Stimulated activated CD4-positive, alpha-beta T cell treated with anti-CD3 and anti-CD28 coated beads, Interleukin-4, amount 100 ng/mL, for 1 hour (primary cell): ENCODE measurements at places on chromosomes 16 and 17.
A peak's percentile ranks its signal among the peaks of the same experiment; 100 is the strongest.

DNA sequence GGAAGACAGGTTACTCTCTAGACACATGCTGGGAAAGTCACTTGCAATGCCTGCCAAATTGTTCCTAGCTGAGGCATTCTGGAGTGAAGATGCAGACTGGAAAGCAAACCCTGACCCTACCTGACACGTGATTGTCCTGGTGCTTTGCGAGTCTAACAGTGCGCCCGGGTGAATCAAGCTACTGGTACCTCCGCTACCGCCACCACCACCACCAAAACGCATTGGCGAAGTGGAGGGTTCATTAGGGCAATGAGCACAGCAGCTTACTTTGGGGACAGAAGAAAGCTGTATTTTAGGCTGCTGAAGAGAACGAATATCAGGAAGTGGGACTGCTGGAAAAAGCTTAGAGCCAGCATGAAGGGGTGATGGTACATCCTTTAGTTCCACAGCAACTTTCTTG, 7.0 kb downstream of the MARF1 start:
- DNase-seq, result no peak

DNA sequence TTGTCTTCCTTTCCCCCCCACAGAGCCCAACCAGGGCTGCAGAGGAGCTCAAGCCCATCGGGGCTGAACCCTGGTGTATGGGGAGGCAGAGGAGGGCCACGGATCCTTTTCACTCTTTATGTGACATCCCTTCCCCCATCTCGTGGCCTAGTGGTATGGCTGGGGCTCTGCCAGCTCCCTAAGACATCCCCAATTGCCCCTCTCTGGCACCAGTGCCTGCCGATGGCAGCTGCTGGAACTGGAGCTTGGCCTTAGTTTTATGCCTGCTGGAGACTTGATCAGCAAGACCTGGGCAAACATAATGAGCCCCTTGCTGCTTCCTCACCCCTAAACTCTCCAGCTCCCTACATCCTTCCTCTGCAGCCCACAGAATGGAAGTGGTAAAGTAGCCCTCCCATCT, 8.0 kb upstream of the TOP2A start:
- no peak for DNase-seq

- peak; percentile 82 for DNase-seq
Measured at GRCh38 chr17:34637548-34638525, 58.5 kb downstream of the TMEM132E start.

- no peak for DNase-seq
Measured at GRCh38 chr16:68665501-68665900, 20.4 kb downstream of the CDH3 start.

DNA sequence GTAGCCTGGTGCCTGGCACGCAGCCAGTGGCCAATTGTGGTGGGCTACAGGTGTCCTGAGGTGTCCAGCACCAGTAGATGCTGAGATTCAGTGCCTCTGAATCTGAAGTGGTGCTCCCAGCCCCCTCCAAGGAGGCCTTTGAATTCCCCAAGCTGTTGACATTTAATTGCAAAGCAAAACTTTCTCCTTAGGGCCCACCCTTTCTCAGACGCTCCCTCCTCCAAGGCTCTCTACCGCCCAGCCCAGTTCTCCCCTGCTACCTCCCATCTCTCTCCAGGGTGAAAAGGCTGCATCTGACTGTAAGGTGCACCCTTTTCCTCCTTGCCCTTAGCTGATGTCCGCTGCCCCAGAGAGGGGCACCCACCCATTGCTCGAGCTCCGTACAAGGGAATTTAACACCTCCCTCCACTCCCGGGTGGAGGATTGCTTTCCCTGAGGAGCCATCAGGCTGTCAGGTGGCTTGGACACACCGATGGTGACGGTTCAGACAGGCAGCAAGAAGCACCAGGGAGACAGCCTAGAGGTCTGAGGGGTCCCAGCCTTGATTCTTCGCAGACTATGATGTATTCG, 1.7 kb downstream of the BEAN1 start:
- DNase-seq, result no peak

DNA sequence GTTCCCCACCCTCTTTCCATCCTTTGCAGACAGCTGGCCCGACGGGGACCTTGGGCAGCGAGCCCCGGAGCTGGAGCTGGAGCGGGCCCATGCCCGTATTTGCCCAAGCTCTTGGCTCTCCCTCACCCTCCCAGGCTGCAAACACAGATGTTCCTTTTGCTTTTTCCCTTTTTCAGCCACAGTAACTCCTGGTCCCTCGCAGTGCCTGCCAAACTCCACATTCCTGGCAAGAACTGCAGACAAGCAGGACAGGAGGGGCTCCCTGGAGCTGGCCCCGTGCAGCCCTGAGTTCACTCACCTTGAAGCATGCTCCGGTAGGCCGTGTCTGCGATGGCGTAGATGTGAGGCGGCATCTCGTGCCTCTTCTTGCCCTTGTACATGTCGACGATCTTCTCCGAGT, 33.9 kb downstream of the MYH11 start:
- DNase-seq, result no peak

DNA sequence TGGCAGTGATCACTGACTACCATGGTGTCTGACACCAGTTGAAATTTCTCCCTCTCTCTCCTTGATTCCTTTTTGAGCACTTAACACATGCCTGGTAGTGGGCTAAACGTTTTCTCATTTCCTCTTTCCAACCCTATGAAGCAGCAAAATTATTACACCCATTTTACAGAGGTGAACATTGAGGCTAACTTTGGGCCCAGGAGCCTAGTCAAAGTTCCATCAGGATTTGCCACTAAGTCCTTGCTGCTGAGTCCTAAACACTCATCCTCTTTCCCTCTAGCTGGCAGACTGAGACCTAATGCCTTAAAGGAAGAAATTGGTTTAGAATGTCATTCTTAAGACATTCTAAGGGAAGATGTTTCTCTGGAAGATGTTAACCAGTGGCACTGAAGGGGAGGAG, 74.7 kb upstream of the IRX3 start:
- no peak for DNase-seq

GRCh38 chr17:78144736-78145641, 1.2 kb upstream of the C17orf99 start:
- DNase-seq, result no peak

DNA sequence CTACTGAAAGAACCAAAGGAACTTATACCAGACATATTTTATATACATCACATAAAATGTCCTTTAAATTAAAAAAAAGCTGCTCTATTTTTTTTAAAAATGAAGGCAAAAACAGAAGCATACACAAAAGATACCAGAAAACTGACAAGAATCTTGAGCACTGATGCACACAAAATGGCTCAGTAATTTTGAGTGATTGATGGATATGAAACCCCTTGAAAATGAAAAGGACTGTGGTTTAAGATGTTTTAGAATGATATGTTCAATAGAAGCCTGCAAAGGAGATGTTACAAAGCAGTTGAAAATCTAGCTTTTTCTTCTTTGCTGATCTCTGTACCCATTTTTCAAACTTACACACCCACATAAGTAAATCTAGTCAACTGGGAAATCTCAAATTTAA, 2.7 kb downstream of the C16orf87 start:
- DNase-seq, result no peak

DNA sequence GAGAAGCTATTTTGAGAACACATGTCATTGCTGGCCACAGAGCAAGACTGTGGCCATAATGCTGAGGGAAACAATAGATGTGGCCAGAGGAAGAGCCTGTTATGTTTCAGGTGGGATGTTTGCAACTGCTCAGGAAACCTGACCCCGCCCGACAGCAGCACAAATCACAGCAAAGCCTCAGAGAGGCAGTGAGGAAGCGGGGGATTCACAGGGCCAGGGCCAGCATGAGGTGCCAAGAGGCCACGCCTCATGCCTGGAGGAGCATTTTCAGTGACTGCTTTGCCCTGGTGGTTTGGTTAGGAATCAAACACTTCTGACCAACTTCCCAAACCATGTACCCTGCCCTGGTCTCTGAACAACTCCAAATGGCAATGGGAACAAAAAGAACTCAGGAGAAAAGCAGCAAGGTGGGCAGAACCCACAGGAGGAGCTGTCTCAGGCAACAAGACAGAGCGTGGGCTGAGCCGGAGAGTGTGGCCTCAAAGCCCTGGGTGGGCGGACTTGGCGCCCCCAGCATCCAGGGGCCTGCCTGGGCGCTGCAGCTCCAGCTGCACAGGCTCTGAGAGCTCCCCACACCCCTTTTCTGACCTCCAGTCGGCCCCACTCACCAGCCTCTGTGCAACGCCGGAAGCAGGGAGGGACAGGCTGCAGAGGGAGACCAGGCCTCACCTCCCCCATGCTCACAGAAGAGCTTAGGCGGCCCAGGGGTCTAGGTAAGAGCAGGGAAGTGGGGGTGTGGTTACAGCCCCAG, 20.6 kb downstream of the HIC1 start:
- no peak for DNase-seq

GRCh38 chr17:58082870-58083490, at the start of gene DYNLL2:
TSS of gene DYNLL2 (plus strand) at chr17:58083419. CDS start at chr17:58087091, 3,672 bp downstream.
- DNase-seq, result peak; percentile 91

GRCh38 chr16:85583491-85584181, 29.5 kb upstream of the GSE1 start:
- DNase-seq, result no peak

GRCh38 chr17:38419508-38419981, 8.7 kb upstream of the ARHGAP23 start:
- no peak for DNase-seq

- DNase-seq, result no peak
Measured at GRCh38 chr16:28499854-28500253, 5.4 kb downstream of the APOBR start.

- DNase-seq, result no peak
Measured at GRCh38 chr16:86059253-86060171, 160.6 kb downstream of the IRF8 start.

GRCh38 chr16:67861877-67862276, 11.0 kb upstream of the EDC4 start:
- DNase-seq, result no peak

GRCh38 chr17:14198575-14198974, 38.1 kb downstream of the CDRT15 start:
- no peak for DNase-seq

DNA sequence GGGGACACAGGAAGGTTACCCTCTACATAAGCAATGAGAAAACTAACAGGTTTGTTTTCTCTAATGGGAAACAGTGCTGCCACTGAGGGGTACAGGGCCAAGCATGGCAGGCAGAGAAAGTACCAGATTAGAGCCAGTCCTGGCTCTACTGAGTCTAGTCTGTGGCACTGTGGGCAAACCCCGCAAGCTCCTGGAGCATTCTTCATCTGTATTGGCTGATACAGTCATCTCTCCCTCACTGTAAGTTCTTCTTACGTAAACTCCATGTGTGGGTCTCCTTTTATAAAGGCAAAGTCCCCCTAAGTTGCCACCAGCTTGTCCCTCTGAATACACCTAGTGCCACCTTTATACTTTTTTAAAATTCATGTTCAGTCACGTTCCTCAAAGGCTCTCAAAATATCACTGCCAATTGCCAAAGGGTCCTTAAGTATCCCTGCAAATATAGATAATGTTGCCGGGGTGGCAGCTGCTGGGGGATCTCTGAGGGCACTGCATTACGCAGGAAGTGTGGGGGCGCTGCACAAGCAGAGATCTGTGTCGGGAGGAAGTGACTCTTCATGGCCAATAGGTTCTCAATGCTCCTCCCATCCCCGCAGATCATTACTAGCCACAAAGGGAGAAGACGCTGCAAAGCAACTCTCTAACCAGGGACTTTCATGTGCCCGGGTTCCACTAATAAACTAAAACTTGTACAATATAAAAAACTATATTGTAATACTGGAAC, 18.8 kb downstream of the XPO6 start:
- DNase-seq, result peak; percentile 68

GRCh38 chr17:8927395-8927794, 38.1 kb downstream of the PIK3R5 start:
- no peak for DNase-seq

DNA sequence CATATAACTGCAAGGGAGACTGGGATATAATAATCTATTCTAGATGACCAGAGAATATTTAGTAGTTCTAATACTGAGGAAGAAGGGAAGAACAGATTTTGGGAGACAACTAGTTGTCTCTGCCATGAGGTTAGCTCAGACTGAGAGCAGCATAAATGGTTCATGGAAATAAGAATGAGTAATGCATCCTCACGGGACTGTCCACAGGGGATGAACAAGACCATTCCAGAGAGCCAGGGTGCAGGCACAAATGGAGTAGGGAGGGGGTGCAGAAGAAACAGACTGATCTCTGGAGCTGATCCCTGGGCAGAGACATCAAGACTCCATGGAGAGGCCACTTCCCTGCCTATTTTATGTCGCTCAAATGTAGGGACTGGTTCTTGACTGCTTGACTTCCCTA, 30.4 kb downstream of the NLRC5 start:
- DNase-seq, result no peak

GRCh38 chr16:47604306-47604705, 143.2 kb downstream of the PHKB start:
- DNase-seq, result no peak

DNA sequence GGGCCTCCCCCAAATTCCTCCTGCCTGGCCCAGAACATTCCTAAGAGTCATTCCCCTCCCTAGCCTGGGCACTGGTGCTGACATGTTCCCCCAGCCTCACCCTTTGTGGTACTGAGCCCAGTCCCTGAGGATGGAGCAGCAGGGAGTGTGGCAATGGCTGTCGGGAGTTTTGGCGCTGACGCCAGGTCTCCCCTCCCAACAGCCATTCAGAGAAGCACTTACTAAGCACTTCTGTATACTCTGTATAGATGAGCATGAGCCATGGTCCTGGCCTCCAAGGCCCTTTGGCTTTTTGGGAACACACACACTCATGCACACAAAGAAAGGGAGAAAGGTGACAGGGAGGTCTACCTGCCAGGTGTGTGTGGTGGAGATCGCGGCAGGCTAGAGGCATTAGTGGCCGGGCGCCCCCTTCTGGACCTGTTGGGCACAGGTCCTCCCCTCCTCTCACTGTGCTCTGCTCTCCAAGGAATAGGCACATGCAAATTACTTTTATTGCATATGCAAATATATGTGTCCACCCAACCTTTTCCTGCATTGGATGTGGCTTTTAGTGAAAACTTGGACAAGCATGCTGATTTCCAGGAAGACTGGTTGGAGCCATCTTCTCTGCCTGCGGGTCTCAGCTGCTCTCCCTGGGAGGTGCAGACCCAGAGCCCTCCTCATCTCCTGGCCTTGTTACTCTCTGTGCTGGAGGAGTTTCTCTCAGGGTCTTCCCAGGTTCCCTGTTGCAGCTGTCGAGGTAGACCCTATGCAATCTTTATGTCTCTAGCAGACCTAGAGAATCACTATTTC, 17.4 kb upstream of the C17orf107 start:
- peak; percentile 73 for DNase-seq
